Activated CD8-positive, alpha-beta memory T cell treated with anti-CD3 and anti-CD28 coated beads for 1 hour (primary cell): ENCODE measurements at places on chromosomes 1 and 21.

DNA sequence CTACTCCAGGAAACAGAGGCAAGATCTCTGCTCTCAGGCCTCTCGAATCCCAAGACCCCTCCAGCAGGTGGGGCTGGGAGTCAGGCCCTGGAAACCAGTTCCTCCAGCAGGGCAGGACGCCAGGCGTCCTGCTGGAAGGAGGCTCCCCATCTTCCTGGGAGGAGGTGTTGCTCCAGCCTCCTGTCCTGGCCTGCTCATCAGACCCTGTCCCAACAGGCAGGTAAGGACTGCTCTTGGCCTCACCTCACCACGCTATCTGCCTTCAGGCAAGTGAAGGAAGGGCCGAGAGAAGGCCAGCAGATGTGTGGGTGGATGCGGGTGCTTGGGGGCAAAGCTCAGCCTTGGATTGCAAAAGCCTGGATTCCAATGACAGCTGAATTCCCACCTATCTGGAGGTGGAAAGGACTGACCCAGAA lies 82.9 kb downstream of the SSBP3 start:
- DNase-seq: no peak

GRCh38 chr1:96538883-96539282 lies 182.7 kb upstream of the PTBP2 start:
- no peak for DNase-seq

DNA sequence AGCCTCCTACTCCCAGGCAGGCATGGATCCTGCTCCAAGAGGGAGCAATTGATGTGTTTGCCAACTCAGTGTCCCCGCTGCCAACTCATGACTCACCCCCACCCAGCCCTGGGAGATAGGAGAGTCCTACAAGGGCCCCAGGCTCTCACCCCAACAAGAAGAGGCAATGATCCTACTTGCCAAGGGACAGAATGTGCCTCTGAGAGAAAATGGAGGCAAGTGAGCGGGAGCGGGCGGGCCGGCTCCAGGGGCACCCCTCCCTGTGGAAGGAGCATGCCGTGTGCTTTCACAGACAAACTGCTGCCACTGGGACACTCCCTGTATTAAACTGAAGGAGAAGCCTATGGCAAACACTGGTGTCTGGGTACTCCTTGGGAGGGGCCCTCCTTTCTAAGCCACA lies 16.7 kb downstream of the PKP1 start:
- DNase-seq: no peak

GRCh38 chr1:160258177-160258798 lies 4.1 kb downstream of the DCAF8 start:
- no peak for DNase-seq

DNA sequence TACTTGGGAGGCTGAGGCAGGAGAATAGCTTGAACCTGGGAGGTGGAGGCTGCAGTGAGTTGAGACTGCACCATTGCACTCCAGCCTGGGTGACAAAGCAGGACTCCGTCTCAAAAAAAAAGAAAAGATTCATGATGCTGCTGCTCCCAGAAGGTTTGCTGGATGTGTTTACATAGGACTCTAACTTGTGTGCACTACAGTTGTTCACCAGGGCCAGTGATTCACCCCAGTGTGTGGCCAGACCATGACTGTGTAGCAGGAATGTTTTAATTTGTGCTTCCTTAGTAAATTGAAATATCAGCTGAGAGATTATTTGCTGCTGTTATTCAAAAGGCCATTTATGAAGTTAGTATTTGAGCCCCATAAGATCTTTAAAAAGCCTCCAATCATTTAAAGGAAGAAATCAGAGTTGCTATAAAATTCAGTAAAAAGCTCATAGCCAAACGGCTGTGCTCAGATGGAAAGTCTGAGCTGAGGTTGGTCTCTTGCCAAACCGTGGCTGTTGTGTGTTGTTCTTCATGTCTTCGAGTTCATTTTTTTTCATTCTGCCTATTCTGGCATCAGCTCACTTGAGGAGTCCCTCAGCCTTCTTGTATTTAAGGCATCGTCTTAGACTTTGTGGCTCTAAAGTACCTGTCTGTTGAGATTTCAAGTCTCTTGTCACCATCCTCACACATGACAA lies 18.1 kb upstream of the PGD start:
- no peak for DNase-seq

- DNase-seq: no peak
These were observed 384.3 kb downstream of the NTNG1 start for GRCh38 chr1:107525145-107525544.

- DNase-seq: no peak
These were observed 601.9 kb downstream of the MRPL39 start for GRCh38 chr21:25005388-25005787.

DNA sequence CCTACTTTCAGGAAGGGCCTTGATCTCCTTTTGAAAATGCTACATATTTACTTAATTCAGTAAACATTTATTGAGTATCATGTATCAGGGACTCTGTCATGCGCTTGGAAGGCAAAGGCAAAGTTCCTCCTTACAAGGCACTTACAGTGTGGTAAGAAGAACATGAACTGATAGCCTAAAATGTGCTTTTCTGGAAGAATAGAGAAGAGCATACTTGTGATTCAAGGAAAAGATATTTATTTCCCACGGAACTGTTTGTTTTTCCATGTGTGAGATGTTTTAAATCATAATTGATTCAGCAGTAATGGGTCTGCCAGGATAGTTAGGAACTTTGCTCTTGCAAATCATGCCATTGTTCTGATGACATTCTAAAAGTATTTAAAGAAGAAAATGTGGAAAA lies 110.1 kb upstream of the ZNHIT6 start:
- DNase-seq: no peak

DNA sequence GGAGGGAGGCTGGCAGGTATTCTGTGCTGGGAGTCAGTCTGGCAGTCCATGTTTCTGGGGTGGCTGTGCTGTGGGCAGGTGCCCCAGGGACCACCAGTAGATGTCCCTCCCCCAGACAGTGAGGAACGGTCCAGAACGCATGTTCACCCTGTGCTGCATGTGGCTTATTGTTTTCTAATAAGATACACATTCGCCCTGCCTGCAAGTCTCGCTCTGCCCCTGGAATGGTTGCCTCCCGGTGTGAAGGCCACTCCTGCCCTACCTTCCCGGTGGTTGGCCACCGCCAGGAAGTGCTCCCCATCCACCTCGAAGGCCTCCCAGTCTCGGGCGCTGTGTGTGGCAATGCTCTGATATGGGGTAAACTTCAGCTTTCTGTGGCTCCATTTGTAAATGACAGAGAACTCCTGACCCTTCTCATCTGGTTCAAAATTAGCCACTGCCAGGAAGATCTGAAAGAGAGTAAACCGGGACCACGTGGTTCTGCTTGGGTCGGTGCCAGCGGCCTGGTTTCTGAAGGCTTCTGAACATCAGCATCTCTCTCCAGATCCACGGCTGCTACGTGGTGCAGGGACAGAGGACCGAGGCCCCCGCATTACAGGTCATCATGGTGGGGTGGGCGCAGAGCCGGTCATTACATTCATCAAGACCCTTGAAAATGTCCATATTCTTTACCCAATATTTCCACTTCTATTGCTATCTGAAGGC lies 14.5 kb downstream of the KRTAP10-1 start:
- no peak for DNase-seq

GRCh38 chr1:30759718-30760281 lies 2.2 kb upstream of the LAPTM5 start:
- DNase-seq: no peak

DNA sequence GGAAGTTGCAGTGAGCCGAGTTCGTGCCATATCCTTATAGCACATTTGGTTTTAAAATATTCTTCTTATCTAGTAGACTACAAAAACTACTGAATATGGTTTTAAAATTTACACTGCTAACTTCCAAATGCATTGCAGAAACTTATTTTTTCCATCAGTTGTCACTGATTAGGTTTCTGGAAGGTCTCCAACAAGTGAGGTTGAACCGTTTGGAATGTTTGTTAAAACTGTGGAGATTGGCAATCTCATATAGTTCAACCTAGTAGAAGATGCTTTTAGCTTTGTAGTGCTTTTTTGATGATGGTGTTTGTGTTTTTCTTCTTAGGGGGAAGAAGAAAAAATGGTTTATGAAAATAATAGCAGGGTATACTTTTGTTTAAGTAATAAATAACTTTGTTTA lies 12.9 kb downstream of the CENPF start:
- DNase-seq: no peak

- no peak for DNase-seq
These were observed 96.4 kb upstream of the PPP2R5A start for GRCh38 chr1:212188599-212189351.

DNA sequence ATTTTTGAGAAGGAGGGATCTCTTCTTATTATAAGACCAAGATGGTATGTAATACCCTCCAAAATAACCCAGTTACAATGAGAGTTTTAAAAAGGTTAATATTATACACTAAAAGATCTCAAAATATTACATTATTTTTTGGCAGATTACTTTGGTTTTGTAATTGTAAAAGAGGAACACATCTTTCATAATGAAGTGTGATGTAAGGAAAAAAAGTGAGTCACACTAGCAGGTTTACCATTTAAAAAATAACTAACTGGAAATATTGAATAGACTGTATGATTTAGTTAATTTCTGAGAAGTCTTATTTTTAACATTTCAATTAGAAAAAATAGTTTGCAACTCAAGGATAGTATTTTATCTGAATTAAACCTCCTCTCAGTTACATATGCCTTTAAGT lies 1.1 kb downstream of the F5 start:
- DNase-seq: no peak

- DNase-seq: no peak
These were observed 140.2 kb upstream of the DNAH14 start for GRCh38 chr1:224789311-224789710.

DNA sequence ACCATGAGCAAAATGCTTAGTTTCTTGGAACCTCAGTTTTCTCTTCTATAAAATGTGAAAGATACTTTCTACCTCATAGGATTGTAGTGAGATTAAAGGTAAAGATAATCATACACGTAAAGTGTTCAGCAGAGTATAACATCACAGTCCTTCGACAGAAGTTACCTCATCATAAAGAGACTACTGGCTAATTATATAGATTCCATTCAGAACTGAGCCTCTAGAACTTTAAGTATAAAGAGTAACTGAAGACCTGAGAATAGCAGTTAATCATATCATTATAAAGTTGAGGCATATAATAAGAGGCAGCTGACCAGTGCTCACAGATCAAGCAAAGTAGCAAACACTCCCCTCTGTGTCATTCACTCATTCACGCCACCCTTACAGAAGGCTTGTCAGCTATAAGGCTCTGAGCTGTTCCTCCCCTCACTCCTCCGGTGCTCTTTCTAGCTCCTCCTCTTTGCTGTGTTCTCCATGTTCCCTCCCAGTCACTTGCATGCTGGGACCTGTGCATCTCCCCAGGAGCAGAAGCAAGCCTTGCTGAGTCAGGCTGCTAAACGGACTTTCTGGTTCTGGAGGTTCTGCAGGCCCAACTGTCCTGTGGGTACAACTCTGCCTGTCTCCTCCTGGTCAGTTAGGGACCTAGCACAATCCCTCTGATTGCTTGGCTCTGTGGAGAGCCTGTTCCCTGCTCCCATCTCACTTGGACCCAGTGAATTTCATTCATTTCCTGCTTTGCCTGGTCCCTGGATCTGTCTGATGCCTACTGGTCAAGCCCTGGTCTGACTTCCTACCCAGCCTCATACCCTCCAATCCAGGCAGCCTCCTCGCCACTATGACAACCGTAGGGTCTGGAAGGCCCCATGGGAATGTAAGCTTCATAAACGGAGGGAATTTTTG lies 28.3 kb upstream of the LY9 start:
- no peak for DNase-seq

- no peak for DNase-seq
These were observed 152.9 kb downstream of the TM2D1 start for GRCh38 chr1:61572046-61572445.

DNA sequence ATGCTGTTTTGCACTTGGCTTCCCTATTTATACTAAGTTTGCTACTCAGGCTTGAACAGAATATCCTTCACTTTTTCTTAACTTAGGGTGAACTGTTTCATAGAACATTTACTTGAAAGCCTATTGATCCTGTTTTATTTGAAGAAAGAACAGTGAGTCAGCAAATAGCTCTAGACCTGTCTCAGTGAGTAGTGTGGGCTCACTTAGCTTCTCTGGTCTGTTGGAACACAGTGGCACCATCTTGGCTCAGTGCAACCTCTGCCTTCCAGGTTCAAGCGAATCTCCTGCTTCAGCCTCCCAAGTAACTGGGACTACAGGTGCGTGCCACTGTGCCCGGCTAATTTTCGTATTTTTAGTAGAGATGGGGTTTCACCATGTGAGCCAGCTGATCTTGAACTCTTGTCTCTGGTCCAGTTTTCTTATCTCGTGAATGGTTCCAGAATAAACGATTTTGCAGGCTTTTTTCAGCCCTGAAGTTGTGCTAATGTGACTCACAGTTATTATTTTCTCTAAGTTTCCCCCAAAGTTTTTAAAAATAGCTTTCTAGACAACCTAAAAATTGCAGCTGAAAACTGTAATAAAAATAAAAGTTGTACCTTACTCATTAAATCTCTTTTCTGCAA lies 76.8 kb downstream of the KIF1B start:
- no peak for DNase-seq

DNA sequence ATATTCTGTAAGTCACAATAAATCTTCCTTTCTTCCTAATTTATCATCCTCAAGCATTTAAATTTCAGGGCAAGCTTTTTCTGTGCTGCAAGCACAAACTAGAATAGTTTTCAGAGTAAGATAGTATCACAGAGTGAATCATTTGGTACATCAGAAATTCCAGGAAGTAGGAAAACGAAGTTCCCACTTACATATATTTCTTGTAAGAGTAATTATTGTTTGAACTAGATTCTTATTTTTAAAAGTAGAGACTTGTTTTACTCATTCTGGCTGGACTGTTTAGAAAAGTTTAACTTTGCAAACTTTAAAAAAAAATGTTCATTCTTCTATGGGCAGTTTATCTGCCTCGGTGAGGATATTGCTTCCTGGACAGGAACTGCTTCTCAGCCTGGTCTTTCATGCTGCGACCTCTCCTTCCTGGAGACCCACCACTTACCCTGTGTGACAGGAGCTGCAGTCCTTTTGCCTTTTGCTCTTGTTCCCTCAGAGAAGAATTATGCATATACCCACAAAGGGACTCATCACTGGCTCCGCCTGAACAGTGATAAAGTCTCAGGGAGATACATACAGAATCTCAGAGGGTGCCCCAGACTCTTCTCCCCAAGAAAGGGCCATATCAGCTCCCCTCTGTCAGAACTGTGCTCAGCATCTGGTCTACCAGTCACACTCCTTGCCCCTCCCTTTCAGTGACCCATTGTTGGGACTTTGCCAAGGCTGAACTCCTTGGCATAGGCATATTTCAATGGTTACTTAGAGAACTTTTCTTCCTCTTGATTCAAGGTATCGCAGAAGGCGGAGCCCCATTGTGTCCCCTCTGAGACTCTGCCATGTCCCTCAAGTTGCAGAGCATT lies 102.7 kb upstream of the CD55 start:
- no peak for DNase-seq

GRCh38 chr1:206790502-206791250 lies 18.4 kb upstream of the IL10 start:
- DNase-seq: no peak

- DNase-seq: no peak
These were observed 207.2 kb downstream of the PTGER3 start for GRCh38 chr1:70840260-70840953.
